Left hindlimb (tissue), 1 donor: ENCODE measurements at places on chromosomes 1 and 21.

DNA sequence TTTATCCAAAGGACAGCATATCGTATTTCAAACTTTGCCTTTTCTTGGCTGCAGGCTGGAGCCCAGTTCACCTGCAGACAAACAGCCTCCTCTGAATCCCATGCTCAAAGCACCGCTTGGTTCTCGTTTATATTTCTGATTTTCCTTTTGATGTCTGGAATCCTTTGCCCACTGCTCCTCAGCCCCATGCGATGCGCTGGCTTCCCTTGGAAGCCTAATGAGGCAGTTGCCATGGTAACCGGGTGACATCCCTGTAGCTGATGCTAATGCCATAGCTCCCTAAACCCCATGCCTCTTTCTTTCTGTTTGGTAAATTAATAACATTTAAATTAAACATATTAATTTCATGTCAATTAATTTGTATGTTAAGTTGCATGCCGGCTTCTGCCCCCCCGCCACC lies 327.1 kb downstream of the PRDM2 start:
- DNase-seq, result no peak

DNA sequence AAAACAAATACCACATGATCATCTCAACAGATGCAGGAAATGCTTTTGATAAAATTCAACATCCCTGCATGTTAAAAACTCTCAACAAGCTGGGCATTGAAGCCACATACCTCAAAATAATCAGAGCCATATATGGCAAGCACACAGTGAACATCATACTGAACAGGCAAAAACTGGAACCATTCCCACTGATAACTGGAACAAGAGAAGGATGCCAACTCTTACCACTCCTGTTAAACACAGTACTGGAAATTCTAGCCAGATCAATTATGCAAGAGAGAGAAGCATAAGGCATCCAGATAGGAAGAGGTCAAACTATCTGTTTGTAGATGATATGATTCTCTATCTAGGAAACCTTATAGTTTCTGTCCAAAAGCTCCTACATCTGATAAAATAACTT lies 91.6 kb downstream of the DNAH14 start:
- no peak for DNase-seq

DNA sequence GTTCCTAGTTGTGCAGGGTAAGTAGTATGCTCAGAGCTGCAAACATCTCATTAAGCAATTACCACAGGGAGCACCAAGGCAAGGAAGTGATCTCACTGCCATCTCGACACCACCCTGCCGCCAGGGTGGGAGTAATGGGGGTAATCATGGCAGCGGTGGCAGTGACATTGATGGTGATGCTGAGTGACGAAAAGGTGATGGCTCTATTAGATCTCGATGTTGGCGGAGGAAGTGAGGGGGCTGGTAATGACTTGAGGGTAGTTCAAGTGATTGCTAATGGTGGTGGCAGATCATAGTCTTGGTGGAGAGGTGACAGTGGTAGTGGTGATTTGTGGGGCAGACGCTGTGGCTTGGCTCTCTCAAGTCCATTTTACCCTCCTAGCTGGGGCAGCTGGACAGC lies 25.4 kb upstream of the TENT5B start:
- no peak for DNase-seq

GRCh38 chr21:22609802-22610201 lies 1611.6 kb downstream of the NCAM2 start:
- DNase-seq, result no peak

DNA sequence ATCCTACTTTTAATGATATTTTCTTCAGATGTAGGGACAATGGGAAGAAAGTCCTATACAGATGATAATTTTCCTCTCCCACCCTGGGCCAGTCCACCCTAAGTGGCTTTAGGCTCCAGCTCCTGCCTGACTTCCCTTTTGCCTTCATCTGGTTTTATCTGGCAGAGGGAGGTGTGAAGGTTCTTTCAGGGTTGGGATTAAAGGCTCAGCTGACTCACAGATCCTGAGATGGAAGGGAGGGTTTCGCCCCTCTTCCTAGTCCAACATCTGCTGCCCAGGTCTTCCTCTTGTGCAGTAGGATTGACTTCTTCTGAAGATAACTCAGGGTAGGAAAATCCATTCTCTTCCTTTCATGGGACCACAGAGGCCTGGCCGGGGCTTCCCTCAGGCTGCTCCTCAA lies 362.4 kb upstream of the KAZN start:
- no peak for DNase-seq
